ENCODE measurements at places on chromosomes 12 and 14.

DNA sequence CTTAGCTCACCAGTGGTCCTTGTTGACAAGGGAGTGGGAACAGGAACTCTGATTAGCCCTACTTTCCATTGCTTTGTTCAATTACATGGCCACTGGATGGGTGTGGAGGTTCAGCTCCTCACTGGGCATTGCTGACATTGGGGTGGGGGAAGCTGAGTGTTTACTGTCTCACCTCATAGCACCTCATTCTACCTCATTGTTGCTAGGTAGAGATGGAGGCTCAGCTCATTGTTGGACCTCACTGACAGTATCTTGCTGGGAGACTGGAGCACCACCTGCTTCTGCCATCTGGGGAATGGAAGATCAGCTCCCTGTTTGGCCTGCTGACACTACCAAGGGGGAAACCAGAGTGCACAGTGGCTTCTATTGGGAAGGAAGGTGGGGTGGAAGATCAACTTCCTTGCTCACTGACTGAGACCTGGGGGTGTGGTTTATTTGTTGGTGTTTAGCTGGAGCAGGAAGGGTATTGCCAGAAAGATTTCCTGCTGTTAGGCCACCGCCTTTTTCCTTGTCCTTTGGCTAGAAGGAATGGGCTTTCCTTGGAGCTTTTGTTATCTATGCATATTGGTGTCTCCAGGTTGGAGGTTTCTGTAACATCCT is 1.3 kb upstream of the OR4E2 start:
- DNase-seq = no peak

GRCh38 chr14:53640695-53641094 is 315.9 kb downstream of the BMP4 start:
- DNase-seq = peak; percentile 16

DNA sequence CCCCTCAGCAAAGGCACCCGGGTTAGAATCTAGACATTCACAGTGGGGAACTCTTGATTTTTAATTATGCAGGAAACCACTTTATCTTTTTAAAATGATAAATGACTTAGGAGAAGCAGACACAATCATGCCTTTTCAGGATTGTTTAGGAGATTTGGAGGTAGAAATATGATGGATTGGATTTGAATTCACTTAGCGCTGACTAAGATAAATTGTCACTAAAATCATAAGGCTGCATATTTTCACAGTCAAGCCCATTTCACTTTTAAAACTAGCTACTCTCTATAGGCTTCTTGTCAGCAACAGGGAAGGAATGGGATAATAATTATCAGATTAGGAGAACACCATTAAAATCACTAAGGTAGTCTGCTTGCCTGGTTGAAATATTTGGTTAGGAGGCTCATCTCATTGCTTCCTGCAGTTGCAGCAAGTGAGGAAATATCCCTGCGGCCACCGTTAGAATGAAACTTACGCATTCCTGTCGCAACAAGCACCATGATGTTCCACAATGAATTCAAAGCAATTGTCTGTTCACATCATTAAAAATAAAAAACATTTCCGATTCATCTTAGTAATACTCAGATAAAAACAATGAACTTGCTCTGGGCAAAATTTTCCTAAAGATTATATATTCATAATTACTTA is 31.9 kb downstream of the DACT1 start:
- no peak for DNase-seq

DNA sequence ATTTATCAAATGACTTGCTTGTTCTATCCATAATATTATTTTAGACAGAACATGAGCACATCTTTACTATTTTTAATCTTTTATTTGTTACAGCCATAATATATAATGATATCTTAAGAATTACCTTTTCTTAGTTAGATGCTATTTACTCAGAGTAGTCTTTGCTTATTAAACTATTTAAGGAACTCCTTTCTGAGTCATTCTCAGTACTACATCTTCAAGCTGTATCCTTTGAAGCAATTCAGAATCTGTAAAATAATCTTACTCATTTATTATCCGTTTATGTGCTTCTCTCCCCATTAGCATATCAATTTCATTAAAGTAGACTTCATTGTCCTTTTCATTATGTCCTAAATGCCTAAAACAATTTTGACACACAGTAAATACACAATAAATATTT is 240.4 kb upstream of the FAR2 start:
- peak; percentile 10 for DNase-seq

- DNase-seq = no peak
Observed at GRCh38 chr14:54739514-54739913, 163.1 kb downstream of the GCH1 start.

DNA sequence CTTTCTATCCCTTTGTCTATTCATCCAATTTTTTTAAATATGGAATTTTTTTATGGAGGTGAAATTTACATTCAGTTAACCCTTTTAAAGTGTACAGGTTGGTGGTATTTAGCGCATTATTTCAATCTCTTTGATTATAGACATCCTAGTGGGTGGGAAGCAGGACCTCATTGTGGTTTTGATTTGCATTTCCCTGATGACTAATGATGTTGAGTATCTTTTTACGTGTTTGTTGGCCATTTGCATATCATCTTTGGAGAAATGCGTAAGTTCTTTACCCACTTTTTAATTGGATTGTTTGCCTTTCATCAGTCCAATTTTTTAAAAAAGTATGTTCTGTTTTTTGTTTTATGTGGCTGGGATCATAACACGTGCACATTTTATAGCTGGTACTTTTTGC is 20.8 kb downstream of the PAPLN start:
- no peak for DNase-seq

DNA sequence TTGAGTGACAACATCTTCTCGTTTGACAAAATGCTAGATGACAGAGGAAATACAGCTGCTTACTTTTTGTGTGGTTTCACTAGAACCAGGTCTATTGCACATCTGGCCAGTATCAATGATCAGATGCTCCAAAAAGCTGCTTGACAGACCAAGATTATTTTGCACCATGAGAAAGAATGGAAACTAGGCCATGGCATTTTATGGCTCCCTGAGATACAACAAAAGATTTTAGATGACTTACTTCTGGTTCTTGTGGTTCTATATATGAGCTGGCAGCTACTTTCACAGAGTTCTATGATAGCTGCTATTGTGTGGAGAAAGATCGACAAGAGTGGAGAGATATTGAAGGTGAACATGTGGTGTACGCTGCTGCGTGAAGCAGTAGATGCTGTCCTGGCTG is 25.9 kb upstream of the PPFIBP1 start:
- no peak for DNase-seq

GRCh38 chr14:68405961-68406360 is 386.9 kb downstream of the ZFP36L1 start:
- DNase-seq = peak; percentile 87

DNA sequence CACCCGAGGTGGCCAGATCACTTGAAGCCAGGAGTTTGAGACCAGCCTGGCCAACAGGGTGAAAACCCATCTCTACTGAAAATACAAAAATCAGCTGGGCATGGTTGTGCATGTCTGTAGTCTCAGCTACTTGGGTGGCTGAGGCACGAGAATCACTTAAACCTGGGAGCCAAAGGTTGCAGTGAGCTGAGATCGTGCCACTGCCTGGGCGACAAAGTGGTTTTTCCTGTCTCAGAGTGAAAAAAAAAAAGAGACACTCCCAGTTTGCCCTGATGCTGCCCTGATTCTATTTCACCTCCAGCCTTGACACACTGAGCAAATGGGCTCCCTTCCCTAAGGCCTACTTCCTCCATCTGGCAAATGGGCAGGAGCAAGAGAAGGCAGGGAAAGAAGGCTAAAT is 28.5 kb upstream of the PLEK2 start:
- DNase-seq = no peak

DNA sequence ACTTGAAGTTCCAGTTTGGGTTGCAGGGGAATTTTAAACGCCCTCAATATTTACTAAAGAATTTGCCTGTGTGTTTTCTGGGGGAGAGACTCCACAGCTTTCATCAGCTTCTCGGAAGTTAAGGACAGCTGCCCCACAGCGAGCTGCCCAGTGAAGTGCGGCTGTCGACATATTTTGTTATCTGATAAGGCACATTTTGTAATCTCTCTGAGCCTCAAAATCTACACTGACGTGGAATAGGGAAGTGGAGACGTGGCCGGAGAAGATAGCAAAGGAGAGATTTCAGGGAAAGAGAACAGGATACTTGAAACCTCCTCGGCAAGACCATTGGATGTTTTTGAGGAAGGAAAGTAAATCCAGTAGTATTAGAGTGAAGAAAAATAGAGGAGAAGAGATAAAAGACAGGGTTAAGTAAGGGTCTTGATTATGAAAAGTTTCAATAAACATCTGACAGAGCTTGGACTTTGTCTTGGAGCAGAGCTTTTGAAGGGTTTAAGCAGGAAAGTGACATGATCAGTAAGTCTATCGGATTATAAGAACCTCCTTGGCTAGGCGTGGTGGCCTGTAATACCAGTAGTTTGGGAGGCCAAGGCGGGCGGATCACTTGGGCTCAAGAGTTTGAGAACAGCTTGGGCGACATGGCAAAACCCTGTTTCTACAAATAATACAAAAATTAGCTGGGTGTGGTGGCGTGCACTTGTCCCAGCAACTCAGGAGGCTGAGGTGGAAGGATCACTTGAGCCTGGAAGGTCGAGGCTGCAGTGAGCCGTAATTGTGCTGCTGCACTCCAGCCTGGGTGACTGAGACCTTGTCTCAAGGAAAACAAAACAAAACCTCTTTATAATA is 1.1 kb downstream of the POLR3B start:
- DNase-seq = no peak

DNA sequence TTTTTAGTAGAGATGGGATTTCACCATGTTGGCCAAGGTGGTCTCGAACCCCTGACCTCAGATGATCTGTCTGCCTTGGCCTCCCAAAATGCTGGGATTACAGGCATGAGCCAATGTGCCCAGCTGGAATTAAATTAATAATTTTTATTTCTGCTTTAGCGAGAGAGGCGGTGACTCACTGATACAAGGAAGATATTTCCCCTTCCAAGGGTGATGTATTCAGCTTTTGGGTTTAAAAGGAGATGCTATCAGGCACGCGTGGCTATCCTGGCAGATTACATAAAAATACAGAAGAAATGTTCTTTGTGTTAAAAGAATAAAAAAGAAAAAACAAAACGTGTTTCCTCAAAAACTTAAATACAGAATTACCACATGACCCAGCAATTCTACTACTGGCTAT is 12.4 kb upstream of the P2RX7 start:
- no peak for DNase-seq

DNA sequence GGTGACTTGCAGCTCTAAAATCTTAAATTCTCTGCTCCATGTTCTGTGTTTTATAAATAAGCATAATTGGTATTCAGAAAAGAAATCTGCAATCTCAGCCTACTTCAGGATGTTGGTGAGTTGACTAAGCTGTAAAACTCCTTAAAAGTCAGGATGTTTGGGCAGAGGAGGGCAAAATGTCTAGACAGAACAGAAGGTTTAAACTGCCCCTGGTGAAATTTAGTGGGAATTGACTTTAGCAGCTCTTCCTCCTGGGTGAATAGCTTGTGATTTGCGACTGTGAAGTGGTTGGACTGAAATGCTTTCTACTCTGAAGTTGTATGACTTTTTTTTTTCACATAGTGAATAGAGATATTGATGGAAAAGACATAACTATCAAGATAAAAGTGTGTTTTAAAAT is 85.8 kb downstream of the CAND1 start:
- DNase-seq = no peak

- no peak for DNase-seq
Observed at GRCh38 chr14:87966816-87967215, 26.2 kb downstream of the GALC start.

Data from HCEC 1CT (cell line).